ENCODE measurements at places on chromosomes 1 and 21.

DNA sequence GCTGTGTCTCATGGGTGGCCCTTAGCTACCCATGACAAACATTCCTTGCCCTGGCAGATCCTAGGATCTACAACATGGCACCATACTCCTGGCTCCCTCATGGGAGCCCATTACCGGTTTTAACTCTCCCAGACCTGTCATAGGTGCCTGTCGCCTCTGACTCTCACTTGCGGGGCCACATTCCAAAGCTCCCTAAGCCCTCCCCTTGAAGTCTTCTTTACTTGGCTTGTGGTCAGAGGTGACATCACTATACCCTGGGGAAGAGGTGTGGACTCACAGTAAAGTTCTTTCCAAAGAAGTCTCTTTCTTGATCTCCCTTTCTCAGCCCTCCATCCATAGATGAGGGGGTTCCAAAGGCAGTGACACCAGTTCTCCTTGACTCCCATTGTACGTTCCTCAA, 5.4 kb upstream of the SLAMF9 start:
- DNase-seq = no peak

DNA sequence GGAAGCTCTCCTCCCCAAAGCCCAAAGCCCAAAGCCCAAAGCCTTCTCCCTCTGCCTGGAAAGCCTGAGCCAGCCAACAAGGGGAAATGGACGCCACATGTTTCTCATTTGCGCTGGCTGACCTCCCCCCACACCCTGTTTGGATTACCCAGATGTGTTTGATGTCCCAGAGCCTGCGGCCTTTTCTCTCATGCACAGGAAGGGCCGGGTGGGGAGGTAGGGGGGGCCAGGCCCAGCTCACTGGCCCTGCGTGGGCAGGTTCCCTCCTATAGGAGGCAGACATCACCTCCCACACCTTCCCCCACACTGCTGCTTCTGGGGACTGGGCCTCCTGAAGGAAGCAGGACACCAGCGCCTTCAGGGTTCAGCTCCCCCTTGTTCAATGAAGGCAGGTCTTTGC, 116.3 kb downstream of the NAV1 start:
- no peak for DNase-seq

DNA sequence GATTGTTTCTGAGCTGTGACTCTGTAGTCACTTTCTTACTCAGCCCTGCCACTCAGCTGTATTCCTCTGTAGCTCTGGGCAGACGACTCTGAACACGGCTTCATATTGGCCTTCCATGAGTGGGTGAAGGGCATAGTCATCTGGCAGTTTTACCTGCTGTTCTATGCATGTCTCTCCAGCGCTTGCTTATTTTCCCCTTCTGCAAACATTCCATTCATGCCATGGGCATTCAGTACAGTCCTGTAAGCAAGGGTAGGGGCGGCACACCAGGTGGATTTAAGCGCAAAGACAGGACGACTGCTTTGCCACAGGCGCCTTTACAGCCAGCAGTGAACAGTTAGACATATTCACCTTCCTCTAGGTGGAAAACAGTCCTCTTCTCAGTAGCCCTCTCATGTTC, 4.4 kb upstream of the WDR26 start:
- DNase-seq = no peak

- DNase-seq = no peak
Measured at GRCh38 chr1:208228550-208228949, 15.6 kb downstream of the PLXNA2 start.

DNA sequence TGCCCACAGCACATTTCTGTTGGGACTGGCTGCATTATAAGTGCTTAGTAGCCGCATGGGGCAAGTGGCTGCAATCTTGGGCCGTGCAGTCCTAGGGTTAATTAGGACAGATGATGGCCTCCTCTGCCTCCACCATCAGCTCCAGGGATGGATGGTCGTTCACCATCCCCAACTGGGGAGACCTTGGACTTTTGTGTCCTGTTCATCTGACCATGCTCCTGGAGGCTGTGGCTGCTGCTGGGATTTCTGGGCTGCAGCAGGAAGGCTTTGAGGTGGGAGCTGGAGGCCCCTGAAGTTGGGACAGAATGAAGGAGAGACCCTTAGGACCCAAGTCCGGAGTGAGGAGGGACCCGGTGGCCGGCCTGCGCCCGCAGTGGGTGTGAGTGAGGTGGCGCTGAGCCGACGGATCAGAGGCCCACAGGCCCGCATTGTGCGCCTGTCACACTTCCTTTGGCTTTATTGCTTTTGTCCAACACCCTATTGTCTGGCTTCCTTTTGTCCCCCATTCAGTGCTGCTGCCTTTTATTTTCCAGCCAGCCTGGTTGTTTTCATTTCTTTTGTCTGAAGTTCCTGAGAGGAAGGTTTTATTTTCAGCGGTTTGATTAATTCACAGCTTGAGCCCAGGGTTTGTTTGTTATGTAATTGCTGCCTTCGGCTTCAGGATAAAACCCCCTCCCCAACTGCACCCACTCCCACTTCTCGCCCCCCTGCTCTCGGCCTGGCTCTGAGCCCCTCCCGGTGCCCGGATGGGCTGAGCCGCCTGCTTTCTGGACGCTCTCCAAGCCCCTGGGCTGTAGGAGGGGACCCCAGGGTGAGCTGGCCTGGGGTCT, 35.6 kb downstream of the SOX13 start:
- no peak for DNase-seq

- DNase-seq = no peak
Measured at GRCh38 chr1:1542766-1543705, 2.6 kb upstream of the TMEM240 start.

- peak; percentile 36 for DNase-seq
Measured at GRCh38 chr1:32741413-32742198, 39.0 kb upstream of the SYNC start.

- DNase-seq = no peak
Measured at GRCh38 chr1:49016030-49016977, 239.6 kb upstream of the BEND5 start.

GRCh38 chr21:34526618-34527290, 14.7 kb upstream of the KCNE1 start:
- DNase-seq = peak; percentile 84

- no peak for DNase-seq
Measured at GRCh38 chr1:98849969-98850636, 154.6 kb downstream of the PLPPR5 start.

DNA sequence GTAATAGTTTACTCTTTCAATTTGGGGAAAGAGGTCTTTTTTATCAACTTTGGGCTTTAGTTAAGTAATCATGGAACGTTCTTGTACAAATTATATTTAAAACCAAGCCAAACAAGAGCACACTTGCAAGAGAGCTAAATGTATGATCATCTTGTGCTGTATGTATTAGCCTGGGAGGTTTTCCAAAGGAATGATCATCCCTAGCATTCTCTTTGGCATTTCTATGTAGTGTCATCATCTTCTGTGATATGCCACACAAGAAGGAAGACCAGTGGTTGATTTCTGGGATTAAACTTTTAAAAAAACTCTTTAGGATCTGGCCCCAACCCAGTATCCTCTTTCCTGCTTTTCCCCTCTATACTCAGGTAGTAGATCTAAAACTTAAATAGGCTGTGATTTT, 38.4 kb upstream of the KCNQ4 start:
- no peak for DNase-seq

GRCh38 chr21:41827951-41828883, 50.9 kb downstream of the PRDM15 start:
- DNase-seq = no peak
